ENCODE measurements at places on chromosomes 3 and 15.

- peak; percentile 67 for DNase-seq
These were observed 47.6 kb downstream of the PSMD6 start for GRCh38 chr3:63975723-63976122.

DNA sequence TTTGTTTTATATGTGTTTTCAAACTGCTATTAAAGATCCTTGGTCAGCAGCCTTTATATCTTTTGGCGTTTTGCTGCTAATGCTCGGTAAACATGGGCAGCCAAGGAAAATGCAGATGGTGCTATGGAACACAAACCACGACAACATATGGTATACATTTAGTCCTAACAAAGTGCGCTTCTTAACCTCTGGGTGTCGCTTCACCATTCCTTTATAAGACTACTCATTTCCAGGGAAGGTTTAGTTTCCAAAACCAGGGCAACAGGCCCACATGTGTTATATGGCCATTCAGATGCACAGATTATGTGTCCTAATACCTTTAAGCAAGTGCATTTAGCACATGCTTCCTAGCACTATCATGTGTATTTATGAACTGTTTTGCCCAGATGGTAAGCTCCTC, 14.7 kb downstream of the SHOX2 start:
- peak; percentile 23 for DNase-seq

- DNase-seq = no peak
These were observed 904.3 kb downstream of the NSUN3 start for GRCh38 chr3:94967196-94967595.

DNA sequence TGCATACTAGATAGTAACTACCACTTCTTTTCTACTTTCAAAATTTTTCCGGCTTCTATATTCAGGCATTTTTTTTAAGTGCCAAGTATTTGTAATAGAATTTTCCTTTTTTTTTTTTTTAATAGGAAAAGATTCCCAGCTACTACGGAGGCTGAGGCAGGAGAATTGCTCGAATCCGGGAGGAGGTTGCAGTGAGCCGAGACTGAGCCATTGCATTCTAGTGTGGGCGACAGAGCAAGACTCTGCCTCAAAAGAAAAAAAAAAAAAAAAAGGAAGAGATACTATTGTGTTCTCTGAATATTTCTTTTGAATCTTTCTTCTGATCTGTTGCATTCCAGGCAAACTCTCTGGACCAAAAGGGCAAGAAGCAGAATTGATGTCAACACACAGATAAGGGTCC, 557.3 kb downstream of the FGF12 start:
- no peak for DNase-seq

- DNase-seq = no peak
These were observed 14.4 kb downstream of the CGGBP1 start for GRCh38 chr3:88044411-88044810.

- DNase-seq = no peak
These were observed 18.9 kb upstream of the ALCAM start for GRCh38 chr3:105347625-105348302.

DNA sequence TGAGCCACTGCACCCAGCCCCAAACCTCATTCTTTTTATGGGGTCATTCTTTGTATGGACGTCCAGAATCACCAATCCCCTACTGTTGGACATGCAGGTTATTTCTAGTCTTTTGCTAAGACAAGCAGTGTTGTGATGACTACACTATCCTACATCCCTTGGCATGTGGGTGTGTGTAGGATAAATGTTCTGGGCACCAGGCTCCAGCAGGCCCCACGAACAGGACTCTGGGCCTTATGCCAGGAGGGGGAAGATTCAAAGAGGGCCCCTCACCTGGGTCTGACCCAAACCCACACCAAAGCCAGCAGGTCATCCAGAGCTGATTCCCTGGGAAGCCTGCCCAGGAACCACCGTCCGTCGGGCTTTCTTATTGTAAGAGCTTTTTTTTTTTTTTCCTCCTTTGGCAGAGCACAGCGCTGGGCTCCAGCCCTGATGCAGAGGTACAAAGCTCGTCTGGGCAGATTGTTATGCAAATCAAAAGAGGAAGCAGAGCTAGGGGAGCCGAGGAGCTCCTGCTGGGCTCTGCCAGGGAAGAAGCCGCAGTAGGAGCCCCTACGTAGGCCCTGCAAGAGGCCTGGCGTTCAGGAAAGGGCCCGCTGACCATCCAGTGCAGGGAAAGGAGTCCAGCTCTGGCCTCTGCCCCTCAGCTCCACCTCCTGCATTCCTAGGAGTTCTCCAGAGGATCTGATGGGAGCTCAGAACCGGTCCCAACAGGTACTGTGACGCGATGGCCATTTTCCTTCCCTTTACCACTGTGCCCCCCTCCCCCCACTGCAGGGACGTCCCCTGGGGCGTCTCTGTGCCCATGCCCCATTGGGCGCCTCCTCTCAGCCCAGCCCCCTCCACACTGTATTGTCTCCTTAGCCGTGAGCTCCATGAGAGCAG, 29.0 kb upstream of the FURIN start:
- DNase-seq = no peak

- peak; percentile 36 for DNase-seq
These were observed 264.3 kb upstream of the DNAJC19 start for GRCh38 chr3:181253796-181254195.

DNA sequence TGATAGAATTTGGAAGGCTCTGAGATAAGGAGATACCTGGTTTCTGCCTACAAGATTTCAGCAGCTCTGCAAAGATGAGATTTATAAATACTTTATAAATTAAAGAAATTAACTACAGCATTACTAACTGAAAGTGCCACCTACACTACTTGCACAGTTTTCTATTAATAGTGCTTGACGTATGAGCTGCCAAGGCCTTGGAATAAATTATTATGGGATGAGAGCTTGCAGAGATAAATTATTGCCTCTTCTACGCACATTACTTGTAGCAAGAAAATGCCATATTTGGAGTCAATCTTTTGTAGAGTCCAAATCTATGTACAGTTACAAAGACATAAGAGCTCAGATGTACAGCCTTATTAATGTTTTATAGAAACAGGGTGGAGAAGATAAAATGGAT, 89.1 kb downstream of the BCHE start:
- DNase-seq = no peak

DNA sequence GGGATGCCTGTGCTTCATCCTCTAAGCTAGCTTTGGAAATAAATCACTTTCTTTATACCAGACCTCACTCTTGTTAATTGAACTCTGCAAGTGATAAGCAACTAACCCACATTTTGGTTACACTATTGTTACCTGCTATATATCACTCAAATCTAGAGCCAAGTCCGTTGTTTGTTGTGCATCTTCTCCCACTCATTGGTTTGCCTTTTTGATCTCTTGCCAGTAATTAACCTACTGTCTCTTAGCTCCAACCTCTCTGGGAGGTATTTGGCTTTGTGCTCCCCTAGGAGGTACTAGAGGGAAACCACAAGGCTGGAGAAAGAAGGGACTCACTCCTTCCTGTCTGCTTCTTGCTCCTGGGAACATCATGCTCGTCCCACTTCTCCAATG, 12.8 kb upstream of the CRBN start:
- DNase-seq = no peak

- no peak for DNase-seq
These were observed 391.6 kb downstream of the MECOM start for GRCh38 chr3:169271936-169272335.

- no peak for DNase-seq
These were observed 124.1 kb downstream of the TMEM108 start for GRCh38 chr3:133162265-133162664.

GRCh38 chr3:38163117-38163840, 2.1 kb upstream of the OXSR1 start:
- peak; percentile 3 for DNase-seq

DNA sequence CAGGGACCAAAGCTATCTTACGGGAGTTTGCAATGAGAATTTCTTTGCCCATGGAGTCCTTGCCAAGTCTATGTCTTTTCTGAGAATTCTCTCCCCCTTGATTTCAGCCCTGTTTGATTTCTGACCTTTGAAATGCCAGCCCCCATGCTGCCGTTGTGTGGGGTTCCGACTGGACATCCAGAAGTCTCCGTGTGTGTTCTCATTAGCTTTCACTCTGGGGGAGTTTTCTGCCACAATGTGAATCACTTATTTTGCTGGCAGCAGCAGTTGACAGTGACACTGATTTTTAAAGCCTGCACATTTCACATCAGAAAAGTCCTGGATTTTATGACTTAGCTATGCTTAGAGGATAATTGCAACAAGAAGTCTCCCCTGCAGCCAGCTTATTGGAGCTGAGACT, 98.4 kb upstream of the CTDSPL start:
- no peak for DNase-seq

DNA sequence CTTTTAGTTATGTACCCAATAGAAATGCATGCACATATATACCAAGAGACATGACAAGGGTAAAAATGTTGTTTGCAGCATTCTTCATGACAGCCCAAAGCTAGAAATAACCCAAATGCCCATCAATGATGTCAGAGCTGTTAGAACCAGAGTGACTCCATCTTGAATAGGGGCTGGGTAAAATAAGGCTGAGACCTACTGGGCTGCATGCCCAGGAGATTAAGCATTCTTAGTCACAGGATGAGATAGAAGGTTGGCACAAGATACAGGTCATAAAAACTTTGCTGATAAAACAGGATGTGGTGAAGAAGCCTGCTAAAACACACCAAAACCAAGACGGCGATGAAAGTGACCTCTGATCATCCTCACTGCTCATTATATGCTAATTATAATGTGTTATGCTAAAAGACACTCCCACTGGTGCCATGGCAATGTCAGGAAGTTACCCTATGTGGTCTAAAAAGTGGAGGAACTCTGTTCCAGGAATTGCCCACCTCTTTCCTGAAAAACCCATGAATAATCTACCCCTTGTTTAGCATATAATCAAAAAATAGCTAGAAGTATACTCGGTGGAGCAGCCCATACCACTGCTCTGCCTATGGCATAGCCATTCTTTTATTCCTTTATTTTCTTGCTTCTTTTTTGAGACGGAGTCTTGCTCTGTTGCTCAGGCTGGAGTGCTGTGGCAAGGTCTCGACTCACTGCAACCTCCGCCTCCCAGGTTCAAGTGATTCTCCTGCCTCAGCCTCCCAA, 32.9 kb downstream of the ZBTB11 start:
- DNase-seq = no peak

DNA sequence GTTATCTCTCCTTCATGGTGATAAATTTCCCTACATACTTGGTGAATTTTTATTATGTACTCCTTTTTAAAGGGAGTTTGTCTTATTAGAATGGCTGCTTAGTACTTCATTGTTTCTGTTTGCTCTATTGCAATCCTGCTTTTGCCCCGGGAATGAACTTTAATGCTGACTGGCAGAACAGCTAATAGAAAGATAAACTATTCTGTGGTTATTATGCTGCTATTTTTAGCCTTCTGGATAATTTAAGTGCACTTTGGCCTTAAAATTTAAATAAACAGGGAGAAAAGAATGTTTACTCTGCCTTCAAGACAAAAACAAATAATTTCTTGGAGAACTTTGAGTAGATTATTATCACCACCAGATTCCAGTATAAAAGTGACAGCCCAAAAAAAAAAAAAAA, 413.8 kb upstream of the CCDC54 start:
- DNase-seq = peak; percentile 0

DNA sequence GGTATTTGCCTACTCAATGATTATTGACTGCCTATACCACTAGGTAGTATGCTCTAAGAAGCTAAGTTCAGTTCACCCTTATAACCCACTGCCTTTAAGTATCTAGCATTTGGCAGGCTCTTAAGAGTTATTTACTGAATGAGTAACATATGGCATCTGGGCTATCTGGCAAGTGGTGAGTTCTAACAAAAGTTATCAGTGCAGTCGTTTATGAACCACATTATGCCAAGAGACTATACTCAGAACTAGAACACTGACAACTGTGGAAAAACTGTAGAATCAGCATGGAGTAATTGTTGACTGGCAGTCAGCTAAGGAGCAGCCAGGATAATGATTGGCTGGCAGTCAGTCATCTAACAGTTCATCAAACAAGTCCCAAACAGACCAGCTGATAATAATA, 25.8 kb downstream of the RAF1 start:
- no peak for DNase-seq

- DNase-seq = no peak
These were observed 67.6 kb downstream of the NR1D2 start for GRCh38 chr3:24012589-24013269.

- peak; percentile 69 for DNase-seq
These were observed 1.6 kb upstream of the TTLL3 start for GRCh38 chr3:9808345-9809037.

DNA sequence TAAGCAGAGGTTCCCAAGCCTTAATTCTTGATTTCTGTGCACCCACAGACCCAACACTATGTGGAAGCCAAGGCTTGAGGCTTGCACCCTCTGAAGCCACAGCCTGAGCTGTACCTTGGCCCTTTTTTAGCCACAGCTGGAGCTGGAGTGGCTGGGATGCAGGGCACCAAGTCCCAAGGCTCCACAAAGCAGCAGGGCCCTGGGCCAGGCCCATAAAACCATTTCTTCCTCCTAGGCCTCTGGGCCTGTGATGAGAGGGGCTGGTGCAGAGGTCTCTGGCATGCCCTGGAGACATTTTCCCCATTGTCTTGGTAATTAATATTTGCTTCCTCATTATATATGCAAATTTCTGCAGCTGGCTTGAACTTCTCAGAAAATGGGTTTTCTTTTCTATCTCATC, 60.9 kb upstream of the GSK3B start:
- no peak for DNase-seq

DNA sequence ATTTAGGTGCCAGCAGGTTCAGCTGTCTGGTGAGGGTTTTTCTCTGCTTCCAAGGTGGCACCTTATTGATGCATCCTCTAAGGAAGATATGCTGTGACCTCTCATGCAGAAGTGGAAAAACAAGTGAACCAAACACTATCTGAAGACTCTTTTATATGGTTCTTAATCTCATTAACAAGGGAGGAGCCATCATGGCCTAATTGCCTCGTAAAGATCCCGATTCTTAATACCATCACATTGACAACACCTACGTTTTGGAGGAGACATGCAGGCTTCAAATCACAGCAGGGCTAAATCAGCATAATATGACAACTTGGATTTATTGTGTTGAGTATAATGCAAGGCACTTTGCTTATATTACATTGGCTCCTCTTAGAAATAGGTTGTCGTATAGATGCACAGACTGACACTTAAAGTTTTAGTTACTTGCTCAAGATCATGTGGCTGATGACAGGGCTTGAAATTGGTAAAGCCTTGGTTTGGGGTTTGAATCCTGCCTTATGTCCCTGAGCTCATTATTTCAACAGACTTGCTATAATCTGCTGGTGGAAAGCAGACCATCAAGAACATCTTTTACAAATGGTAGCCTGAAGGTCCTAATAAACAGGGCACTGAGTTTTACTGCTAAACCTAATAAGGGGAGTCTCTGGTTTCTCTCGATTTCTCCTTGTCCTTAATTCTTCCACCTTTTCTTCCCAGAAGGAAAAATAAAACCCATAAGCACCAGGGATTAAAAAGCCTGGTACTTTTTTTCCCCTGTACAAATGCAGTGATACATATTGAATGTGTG, 88.2 kb downstream of the PTPRG start:
- DNase-seq = no peak

DNA sequence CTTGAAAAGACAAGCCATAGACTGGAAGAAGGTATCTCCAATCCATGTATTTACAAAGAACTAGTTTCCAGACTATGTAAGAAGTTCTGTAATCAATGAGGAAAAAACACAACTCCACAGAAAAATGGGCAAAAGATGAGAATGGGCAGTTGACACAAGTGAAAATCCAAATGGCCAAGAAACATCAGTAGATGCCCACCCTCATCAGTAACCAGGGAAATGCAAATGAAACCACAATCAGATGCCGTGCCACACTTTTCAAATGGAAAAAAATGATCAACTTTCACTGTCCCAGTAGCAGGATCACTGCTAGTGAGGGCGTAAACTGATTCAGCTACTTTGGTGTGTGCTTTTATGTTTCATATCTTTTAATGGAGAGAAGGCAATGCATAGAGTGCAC, 4.5 kb upstream of the CPEB1 start:
- DNase-seq = no peak
